ENCODE measurements at places on chromosomes 7 and 10. TPM values are rescaled to one million over a fixed set of nuclear protein-coding genes. Genes with fewer than 3 reads are reported as not detected.

NUTM2E gene
- not detected for total RNA-seq

UNC5B gene
- total RNA-seq = 2.9 TPM

CYP3A5 gene
- 0.16 TPM for total RNA-seq

TMEM273 gene
- not detected for total RNA-seq

NRP1 gene
- total RNA-seq = 165 TPM
